ENCODE measurements at places on chromosomes 11 and 22.

GRCh38 chr11:33912405-33913361 is 20.8 kb upstream of the LMO2 start:
- peak; percentile 87 for DNase-seq

DNA sequence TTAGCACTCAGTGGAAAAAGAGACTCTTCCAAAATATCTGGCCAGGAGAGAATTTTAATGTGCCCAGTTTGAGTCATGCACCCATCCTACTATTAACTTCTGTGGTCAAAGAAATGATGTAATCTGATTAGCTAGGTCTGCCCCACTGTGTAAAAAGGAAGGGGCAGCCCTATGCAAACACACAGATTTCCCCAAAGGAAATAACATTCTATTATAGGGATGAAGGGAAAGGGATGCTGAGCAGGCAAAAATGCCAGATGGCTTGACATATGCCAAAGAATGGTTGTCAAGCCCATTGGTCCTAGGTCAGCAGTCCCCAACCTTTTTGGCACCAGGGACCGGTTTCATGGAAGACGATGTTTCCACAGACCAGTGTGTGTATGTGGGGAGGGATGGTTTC is 43.3 kb upstream of the PAK1 start:
- DNase-seq: peak; percentile 25

DNA sequence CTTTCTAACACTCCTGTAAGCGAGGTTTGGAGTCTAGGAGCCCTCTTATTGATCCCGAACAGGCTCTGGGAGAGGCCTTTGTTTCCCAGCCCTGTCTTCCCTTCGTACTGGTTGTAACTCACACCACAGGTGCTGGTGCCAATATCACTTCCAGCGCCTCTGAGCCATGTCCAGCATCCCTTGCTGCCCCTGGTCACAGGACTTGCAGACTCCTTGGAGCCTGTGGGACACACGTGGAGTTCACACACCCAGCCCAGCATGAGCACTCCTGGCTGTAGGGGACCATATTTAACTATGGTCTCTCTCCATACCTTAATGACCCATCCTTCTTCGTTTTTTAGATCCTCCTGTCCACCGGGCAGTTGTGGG is 2.2 kb downstream of the ZBTB16 start:
- DNase-seq: no peak

- peak; percentile 28 for DNase-seq
Measured at GRCh38 chr22:33461698-33462434, 403.7 kb upstream of the SYN3 start.

DNA sequence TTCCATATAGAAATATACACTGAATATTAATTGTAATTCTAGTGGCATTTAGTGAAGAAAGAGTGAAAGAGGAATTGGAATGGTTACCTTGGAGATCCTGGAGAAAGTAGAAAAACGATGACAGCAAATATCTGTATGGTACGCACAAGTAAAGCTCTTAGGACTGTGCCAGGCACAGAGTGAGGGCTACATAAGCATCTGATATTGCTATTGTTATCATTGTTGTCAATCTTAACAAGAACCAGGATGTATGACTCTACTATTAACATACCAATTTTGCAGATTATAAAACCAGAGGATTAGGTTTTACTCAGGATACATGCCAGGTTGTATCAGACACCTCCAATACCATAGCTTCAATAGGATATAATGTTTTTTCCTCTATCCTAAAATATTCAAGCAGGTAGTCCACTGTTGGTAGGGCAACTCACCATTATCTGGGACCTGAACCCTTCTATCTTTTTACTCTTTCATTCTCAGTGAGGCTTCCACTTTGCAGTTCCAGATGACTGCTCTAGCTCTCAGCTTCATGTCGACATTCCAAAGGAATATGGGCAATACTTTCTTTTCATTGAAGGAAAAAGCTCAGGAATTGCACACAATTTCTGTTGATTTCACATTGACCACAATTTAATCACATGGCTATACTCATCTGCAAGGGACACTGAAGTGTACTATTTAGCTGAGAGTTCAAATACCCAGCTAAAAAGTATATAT is 73.2 kb downstream of the RAB38 start:
- no peak for DNase-seq

DNA sequence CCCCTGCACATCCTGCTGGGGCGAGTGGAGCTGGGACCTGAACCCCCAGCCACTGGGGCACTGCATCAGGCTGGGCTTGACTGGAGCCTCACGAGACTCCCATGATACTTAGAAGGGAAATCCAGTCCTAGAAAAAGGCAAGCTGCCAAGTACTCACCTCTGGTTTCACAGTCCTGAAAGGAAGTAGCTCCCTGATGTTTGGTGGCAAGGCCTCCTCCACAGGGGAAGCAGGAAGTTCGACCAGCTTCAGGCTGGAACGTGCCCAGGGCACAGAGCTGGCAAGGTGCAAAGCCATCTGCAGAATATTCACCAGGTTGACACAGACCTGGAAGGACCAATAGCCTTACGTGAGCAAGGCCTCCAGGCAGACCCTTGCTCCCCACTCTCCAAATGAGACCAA is 26.8 kb upstream of the NRIP3 start:
- peak; percentile 12 for DNase-seq

DNA sequence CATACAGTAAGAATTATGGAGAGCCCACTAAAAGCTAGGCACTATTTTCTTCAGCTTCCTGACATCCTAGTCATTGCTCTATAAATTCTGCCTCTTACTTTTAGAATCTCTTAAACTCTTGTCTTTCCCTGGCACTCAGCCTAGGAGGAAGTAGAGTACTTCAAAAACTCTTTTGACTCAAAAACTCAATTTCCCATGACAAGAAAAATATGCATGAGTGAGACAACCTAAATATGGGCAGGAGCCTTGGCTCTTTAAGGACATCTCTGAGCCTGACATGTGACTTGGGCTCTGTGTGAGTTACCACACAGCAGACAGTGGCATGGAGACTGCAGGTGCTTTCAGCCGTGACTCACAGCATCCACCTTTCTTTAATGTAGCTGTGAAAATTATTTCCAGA is 97.5 kb upstream of the CCDC179 start:
- no peak for DNase-seq

GRCh38 chr11:4061700-4062099 is 32.9 kb upstream of the RRM1 start:
- no peak for DNase-seq

DNA sequence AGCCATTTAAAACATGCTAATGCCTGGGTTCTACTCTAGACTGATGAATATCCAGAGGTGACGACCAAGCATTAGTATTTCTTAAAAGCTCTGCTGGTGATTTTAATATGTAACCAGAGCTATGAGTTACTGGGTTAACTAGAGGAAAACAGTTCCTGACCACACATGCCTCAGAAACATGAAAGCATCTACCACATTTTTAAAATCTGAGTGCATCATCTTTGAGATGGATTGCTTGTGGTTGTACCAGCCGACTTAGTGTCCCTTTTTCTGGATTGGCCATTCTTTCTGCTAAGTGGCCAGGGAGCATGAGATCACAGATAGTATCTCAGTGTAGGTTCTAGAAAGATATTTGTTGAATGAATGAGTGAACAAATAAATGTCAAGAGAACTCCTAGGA is 152.4 kb downstream of the NTM start:
- no peak for DNase-seq

- DNase-seq: no peak
Measured at GRCh38 chr11:128152796-128153696, 434.3 kb downstream of the ETS1 start.

DNA sequence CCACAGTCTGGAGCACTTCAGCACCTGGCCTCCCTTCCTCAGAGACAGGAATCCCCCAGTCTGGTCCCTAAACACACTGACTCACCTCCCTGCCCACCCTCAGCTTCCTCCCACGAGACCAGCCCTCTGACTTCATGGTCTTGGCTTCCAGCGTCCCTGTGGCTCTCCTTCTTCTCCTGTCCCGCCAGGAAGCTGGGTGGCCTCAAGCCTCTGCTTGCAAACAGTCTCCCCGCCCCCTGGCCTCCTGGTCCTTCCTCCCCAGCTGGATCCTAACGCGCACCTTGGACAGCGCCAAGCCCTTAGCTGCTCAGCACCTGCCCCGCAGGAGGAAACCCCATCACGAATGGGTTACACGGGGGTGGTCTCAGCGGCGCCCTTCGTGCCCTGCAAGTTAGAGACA is 4.5 kb downstream of the NCF4 start:
- DNase-seq: peak; percentile 25

- DNase-seq: peak; percentile 58
Measured at GRCh38 chr11:63738720-63739360, 29.7 kb downstream of the ZFTA start.

DNA sequence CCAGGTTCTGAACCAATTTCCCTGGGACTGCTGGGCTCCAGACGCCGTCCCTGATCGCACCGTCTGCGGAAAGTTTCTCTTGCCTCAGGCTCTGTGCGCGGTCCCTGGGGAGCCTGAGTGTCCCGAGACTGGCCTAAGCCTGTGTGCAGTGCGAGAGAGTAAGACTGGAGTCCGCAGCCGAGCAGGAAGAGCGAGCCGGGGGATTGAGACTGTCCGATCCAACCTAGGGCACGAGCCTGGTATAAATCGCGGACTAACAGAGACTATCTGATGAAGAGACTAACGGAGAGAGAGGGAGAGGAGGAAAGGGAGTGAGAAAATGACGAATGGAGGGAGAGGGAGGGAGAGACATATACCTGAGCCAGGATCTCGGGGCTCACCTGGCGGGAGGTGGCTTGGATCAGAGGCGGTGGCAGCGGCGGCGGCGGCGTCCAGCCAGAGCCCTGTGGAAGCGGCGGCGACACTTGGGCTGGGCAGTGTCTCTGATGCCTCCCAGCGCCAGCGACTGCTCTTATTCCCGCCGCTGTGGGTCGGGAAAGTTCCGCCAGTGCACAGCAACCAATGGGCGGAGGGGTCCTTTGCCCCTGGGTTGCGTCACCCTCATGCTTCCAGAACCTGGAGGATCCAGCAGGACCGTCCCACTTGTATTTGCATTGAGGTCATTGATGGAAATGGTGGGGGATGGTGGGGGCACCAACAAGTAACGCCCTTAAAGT is at the start of gene CALCA:
CALCA (minus strand) TSS at position 487 of the 716 bp plus-strand sequence. CDS start 1,159 bp downstream, outside the sequence.
- DNase-seq: no peak

- DNase-seq: no peak
Measured at GRCh38 chr11:111562692-111563389, 22.3 kb downstream of the LAYN start.

GRCh38 chr11:35891096-35891495 is 52.8 kb upstream of the LDLRAD3 start:
- DNase-seq: no peak

GRCh38 chr11:74543991-74544390 is 48.4 kb upstream of the POLD3 start:
- peak; percentile 49 for DNase-seq

- DNase-seq: no peak
Measured at GRCh38 chr11:126277322-126277721, 5.6 kb upstream of the TIRAP start.

DNA sequence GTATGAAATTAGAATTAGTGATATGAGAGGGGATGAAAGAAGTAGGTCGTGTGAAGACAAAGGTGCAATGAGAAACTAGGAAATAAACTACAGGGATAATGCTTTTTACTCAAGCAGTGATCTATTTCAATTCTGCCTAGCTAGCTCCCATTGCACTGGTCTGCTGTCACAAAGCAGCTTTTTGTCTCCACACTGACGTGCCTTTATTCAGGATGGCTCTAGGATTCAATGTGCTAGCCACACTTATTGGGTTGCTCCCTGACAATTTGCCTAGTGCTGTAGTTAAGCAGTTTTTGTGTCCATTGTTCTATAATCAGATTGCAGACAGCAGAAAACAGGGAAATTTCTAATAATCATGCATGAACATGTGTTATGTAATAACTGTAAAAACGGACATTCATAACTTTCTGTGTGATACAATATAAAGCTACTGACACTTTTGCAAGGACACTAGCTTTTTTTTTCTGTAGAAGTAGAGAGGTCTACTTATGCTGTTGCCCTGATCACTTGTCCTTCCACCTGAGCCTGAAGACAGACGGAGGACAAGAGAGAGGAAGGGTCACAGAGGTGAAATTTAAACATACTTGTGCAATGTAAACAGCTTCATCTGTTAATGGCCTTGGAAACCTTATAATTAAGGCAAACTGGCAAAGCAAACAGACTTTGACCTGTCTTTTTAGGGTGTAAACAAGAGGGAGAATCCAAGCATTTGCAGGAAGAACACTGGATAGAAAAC is 269.6 kb downstream of the LRRC4C start:
- no peak for DNase-seq

- no peak for DNase-seq
Measured at GRCh38 chr11:111923951-111924350, 5.2 kb downstream of the C11orf52 start.

DNA sequence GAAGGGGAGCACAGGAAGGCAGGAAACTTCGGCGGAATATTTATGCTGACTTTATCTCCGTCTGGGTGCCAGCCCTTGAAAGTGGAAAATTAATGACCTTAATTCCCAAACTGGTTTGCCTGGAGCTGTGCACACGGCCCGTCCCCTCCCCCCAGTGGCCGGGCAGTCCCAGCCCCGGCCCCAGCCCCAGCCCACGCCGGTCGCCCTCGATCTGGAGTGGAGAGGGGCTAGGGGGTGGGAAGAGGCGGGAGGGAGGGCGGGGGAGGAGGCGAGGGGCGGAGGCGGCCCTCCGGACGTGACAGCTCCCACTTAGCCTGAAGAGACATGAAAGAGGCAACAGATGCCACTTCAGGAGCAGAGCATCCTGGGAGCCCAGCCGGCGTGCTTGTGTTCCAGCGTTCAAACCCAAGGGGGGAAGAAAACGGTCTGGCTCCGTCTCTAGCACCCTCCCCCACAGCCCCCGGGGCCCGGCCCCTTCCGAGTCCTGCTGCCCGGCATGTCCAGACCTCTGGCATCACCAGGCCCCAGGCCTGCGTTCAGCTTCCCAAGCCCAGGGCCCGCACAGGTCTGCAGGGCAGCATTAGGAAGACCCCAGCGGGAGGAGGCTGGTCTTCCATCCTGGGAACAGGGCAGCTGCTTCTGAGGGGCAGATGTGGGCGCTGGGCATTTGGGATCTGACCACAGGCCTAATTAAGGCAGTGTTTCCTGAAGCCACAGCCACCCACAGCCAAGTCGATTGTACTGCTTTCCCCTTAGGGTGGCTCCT is 20.0 kb upstream of the LMO1 start:
- no peak for DNase-seq

- DNase-seq: no peak
Measured at GRCh38 chr22:48955351-48956311, 872.0 kb downstream of the BRD1 start.

DNA sequence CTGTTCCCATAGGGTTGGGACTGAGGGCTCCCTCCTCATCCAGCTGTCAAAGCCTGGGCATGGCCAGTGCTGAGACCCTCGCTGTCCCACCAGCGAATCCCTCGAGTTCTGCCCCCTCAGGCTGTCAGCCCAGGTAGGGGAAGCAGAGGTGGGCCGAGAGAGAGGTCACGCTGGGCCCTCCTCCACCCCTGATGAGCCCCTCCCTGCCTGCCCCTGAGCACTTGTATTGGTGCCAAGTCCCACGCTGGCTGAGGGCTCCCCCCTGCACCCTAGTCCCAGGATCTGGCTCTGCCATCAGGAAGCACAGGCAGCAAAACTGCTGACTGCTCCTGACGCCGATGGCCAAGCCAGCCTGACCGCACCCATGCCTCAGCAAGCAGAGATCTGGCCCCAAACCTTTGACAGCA is 3.3 kb downstream of the PRR33 start:
- DNase-seq: no peak

- peak; percentile 61 for DNase-seq
Measured at GRCh38 chr11:113305440-113306336, 8.7 kb upstream of the TTC12 start.

GRCh38 chr11:119607726-119608125 is 121.3 kb downstream of the NECTIN1 start:
- peak; percentile 69 for DNase-seq

GRCh38 chr11:1306186-1307162 is 3.0 kb downstream of the TOLLIP start:
- no peak for DNase-seq

- peak; percentile 75 for DNase-seq
Measured at GRCh38 chr22:41998361-41999261, at the start of gene WBP2NL. WBP2NL (plus strand) TSS chr22:41998788; CDS start chr22:41998819, 31 bp downstream.
